ENCODE measurements at places on chromosomes 1 and 21.

GRCh38 chr1:151479462-151479861, 20.2 kb upstream of the POGZ start:
- no peak for DNase-seq

GRCh38 chr21:42216726-42217572, 2.0 kb upstream of the ABCG1 start:
- DNase-seq: no peak

GRCh38 chr1:98001764-98002163, 80.9 kb upstream of the DPYD start:
- DNase-seq: no peak

DNA sequence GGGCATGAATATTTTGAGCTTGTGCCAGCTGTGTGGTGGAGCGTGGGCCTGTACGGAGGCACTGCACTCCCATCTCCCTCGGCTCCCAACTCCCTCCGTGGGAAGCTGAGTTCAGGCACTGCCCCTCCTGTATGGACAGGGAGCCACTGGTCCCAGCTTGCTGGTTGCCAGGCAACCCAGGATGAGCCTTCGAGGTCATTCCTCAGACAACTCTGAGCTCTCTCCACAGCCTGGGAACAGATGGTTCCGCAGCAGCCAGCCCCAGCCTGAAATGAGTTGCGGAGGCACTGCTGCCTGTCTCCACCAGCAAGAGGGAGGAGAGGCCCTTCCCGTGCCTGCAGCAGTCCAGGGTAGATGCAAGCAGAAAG, 58.4 kb upstream of the TENT5B start:
- DNase-seq: no peak

DNA sequence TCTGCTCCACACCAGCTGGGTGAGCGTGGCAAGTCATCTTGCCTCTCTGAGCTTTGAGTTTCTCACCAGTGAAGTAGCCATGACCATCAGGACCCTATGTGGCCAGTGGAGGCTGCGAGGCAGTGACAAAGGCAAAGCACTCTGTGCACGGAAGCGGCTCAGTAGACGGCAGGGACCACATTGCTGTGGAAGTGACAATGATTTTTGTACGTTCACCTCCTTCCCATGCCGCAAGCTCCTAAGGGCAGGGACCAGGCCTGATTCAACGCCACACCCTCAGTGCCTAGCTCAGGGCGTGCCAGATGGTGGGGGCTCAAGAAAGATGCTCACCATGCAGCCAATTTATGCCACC, 210.5 kb downstream of the MATN1 start:
- no peak for DNase-seq

DNA sequence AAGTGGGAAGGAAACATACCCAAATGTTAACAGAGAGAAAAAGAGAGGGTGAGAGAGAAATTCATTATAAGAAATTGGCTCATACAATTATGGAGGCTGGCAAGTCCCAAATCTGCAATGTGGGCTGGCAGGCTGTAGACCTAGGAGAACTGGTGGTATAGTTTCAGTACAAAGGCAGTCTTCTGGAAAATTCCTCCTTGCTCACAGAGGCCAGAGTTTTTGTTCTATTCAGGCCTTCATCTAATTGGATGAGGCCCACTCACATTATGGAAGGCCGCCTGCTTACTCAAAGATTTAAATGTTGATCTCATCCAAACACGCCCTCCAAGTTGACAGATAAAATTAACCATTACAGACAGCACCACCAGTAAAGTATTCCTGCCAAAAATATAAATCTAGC, 36.1 kb upstream of the CAPZB start:
- DNase-seq: no peak

- no peak for DNase-seq
Observed at GRCh38 chr1:109716121-109716520, 4.1 kb downstream of the GSTM5 start.

DNA sequence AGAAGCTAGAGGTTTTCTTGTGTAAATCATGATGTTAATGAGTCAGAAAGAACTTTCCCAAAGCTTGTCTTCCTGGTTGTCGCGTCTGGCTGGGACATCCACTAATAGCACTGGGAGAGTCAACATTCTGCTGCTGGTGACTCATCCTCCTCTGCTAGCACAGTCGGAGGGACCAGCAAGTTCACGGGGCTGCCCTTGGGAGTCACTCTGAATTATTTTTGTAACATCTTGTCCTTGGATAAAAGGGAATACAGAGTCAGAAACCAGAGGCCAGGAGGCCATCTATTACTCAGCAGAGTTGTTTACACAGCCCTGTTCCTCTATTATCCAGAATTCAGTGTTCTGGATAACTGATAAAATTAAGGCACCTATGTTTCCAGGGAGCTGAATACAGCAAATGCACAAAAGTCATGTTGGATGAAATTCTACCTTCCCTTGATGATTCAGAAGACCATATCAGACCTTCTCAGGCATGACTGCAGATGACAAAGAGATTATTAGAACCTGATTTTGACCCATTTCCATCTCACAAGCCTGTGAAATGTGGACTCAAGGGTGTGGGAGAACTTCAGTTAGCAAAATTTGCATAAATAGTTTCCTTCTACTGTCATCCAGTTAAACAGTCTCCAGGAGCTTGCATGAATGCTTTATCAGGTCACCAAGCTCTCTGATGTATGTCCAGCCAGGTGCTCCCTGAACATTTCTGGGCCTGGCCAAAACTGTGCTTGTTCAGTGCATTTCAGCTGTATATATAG, 68.1 kb downstream of the JAK1 start:
- peak; percentile 54 for DNase-seq
